ENCODE measurements at places on chromosomes 3 and 15.

DNA sequence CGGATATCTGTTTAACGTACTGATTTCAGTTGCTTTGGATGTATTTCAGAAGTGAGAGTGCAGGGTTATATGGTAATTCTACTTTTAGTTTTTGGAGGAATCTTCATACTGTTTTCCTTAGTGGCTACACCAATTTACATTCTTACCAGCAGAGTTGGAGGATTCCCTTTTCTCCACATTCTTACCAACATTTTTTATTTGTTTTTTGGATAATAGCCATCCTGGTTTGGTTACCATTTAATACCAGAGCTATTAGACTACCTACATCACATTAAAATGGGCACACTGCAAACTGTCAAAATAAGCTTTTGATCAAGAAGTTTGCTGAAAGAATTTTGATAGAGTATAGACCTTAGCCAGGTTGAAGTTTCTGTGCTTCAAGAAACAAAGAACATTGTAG, 217.2 kb upstream of the CFAP20DC start:
- no peak for DNase-seq

DNA sequence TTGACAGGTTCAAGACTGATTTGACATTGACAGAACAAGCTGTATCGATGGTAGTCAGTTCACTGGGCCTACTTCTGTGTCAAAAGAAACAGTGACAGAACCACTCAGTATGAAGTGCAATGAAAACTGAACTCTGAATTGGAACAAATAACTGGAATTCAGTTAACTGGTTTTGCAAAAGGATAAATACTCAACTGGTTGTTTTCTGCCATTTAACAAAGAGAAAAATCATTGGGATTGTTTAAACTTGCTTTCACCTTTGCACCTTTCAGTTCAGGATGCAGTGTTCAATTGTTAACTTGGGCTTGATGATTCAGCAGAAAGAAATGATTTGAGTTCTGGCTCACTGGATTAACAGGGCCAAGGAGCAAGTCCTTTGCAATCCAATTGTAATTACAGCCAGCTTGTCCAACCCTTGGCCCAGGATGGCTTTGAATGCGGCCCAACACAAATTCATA, 4.9 kb downstream of the BTD start:
- DNase-seq = no peak

- no peak for DNase-seq
Observed at GRCh38 chr3:110995461-110996231, 76.0 kb upstream of the NECTIN3 start.

- DNase-seq = no peak
Observed at GRCh38 chr3:146308222-146308621, 57.3 kb upstream of the PLSCR4 start.

GRCh38 chr3:8466526-8466925, 35.1 kb upstream of the LMCD1 start:
- DNase-seq = no peak

DNA sequence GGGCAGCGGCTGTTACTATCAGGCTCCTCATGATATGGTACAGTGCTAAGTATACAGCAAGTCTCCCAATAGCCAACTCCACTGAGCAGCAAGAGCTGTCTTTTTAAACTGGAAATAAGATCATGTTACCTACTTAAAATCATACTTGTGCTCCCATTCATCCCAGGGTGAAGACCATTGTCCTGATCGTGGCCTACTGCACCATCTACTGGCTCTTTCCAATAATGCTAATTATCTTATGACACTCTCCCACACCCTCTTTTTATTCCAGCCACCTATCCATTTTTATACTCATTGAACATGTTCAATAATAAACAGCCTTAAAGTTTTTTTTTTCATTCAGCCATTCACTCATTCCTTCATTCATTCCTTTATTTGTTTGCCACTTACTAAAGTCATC, 117.7 kb downstream of the GBE1 start:
- DNase-seq = no peak

DNA sequence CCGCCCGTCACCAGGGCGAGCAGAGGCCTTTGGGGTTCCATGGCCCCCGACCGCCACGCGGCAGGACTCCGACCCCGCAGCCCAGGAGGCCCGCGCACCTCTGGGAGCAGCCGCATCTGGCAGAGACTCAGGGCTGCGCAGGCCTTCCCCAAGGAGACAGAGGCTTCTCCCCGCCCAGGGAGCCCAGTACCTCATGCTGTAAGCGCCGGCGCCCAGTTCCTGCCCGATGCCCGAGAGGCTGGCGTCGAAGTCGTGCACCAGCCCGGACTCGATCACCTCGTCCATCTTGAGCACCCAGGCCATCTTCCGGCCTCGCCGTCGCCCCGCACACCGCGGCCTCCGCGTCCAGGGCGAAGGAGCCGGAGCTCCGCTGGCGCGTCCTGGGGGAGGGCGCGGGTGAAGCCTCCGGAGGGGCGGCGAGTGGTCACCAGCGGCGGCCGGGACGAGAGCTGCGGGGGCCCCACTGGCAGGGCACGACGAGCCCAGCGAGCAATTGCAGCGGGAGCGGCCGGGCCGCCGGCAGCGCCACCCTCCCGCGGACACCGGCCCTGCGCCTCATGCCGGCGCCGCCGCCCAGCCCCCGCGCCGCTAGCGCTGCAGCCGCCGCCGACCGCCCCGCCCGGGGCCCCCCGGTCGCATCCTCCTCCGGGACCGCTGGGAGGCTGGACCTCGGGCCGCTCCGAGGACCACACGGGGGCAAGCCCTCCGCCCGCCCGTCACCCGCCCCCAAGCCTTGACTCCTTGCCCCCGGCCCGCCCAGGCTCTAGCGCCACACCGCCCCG, 468 bp downstream of the UBP1 start:
- DNase-seq = peak; percentile 24

- no peak for DNase-seq
Observed at GRCh38 chr15:31271711-31272557, 54.7 kb upstream of the KLF13 start.

DNA sequence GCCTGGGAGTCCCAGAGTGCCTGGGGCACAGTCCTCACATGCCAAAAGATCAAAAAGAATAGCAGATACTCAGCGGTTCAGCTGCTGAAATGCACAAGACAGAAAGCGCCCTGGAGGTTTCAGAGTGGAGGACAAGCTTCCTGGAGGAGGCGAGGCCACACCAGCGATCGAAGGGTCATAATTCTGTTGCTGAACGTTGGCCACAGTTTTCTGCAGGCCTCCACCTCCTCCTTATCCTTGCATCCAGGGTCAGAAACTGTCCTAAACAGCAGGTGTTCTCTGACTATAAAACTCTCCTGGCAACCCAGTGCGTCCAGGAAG, 220.3 kb upstream of the LINGO1 start:
- no peak for DNase-seq

DNA sequence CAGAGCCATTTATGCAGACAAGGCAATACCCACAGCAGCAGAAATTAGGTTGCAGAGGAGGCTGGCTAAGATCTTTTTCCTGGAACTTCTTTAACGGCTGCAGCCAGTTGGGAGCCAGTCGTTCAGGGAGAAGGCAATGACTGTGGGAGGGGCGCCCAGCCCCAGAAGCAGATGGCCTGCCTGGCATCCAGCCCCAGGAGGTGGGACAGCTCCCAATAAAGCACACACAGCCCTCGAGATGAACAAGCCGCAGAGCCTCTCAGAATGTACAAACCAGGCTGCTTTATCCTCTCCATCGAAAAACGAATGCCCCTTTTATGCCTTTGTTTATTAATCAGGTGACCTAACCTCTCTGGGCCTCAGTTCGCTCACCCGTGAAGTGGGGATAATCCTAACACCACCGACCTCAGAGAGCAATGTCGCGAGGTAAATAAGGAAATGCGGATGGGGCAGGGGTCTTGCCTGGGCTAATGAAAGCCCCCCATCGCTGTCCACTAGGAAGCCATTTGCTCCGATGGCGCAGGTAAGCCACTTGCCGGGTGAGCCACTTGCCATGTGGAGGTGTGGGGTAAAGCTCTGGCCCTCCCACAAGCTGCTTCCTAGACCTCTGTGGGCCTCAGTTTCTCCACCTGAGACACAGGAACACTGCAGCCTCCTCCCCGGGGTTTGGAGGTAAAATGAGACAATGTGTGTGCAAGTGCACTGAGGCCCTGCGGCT, 35.8 kb downstream of the MGLL start:
- DNase-seq = no peak

DNA sequence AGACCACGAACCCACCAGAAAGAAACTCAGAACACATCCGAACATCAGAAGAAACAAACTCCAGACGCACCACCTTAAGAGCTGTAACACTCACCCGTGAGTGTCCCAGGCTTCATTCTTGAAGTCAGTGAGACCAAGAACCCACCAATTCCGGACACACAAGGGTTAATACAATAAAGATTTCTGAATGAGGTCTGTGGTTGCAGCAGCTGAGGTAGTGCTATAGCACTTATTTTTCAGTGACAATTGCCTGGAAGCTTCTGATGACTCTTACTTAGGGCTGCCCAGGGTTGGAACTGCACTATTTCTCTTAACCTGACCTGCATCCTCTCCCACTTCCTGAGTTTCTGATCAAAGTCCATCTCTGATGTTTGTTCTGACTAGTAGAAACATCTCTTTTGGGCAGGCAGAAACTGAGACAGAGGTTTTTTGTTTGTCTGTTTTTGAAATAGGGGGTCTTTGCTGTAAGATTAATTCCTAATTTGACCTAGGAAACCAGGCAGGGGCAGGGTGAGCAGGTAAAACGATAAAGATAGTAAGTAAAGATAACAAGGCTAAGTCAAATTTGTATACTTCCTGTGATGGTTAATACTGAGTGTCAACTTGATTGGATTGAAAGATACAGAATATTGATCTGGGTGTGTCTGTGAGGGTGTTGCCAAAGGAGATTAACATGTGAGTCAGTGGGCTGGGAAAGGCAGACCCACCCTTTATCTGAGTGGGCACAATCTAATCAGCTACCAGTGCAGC, 169.1 kb downstream of the GAP43 start:
- DNase-seq = no peak

- no peak for DNase-seq
Observed at GRCh38 chr15:60795889-60796288, 316.9 kb upstream of the ICE2 start.

DNA sequence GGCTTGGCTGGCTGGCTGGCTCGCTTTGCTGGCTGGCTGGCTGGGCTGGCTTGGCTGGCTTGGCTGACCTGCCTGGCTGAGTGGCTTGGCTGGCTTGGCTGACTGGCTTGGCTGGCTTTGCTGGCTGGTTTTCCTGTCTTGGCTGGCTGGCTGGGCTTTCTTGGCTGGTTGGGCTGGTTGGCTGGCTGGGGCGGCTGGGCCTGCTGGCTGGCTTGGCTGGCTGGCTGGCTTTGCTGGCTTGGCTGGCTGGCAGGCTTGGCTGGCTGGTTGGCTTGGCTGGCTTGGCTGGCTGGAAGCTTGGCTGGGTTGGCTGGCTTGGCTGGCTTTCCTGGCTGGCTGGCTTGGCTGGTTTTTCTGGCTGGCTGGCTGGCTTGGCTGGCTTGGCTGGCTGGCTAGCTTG, 435.6 kb downstream of the GOLGA6L6 start:
- peak; percentile 65 for DNase-seq

GRCh38 chr3:121793078-121793477, 41.8 kb downstream of the IQCB1 start:
- DNase-seq = no peak

- DNase-seq = no peak
Observed at GRCh38 chr15:66714543-66714981, 12.5 kb downstream of the SMAD6 start.

GRCh38 chr3:12179441-12179840, 20.7 kb upstream of the TIMP4 start:
- DNase-seq = no peak

- DNase-seq = no peak
Observed at GRCh38 chr3:14297784-14298236, 104.6 kb upstream of the SLC6A6 start.

- DNase-seq = no peak
Observed at GRCh38 chr15:62769604-62770003, 272.9 kb upstream of the TPM1 start.

GRCh38 chr3:183377307-183377959, 51.0 kb downstream of the MCF2L2 start:
- DNase-seq = no peak

GRCh38 chr3:48215876-48216275, 7.4 kb upstream of the CAMP start:
- DNase-seq = peak; percentile 68

GRCh38 chr15:69546182-69546581, 93.6 kb downstream of the RPLP1 start:
- DNase-seq = no peak

DNA sequence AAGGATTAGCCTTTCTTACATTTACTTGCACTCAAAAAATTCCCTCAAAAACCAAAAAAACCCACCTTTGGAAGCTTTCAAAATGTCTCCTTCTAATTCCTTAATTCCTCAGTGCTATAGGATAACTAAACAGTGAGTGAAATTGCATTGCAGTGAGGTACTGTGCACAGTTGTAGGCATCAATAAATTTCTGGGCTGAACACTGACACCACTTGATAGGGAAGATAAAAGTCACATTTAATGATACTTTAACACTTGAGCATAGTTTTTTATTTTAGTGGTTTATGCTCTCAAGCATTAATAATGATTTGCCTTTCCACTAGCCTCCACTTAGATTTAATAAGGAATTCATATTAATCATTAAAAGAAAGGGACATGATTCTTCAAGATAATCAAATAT, 52.3 kb downstream of the MAP2K5 start:
- DNase-seq = no peak

GRCh38 chr15:94366781-94367180, 135.4 kb downstream of the MCTP2 start:
- no peak for DNase-seq

- peak; percentile 49 for DNase-seq
Observed at GRCh38 chr3:46480491-46481195, 15.9 kb upstream of the LTF start.

GRCh38 chr3:52453496-52454249, at the start of gene TNNC1:
Gene TNNC1 (minus strand): TSS chr3:52454041. CDS start chr3:52454015, 26 bp downstream.
- DNase-seq = no peak

DNA sequence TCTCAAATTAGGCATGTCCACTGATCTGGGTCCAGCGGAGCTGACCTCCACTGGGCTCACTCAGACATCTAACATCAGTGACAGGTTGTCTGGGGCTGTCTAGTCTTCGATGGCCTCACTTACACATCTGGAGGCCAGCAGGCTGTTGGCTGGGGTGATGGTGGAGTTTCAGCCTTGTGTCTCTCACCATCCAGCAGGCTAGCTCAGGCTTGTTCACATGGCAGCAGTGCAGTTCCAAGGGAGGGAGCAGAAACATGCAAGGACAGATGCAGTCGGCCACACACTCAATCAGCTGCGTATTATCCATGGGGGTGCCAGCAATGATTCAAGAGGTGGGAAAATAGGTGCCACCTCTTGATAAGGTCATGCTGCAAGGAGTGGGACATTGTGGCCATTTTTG, 292.5 kb downstream of the SHQ1 start:
- DNase-seq = no peak

- no peak for DNase-seq
Observed at GRCh38 chr3:101640256-101640655, 36.7 kb downstream of the ZBTB11 start.

DNA sequence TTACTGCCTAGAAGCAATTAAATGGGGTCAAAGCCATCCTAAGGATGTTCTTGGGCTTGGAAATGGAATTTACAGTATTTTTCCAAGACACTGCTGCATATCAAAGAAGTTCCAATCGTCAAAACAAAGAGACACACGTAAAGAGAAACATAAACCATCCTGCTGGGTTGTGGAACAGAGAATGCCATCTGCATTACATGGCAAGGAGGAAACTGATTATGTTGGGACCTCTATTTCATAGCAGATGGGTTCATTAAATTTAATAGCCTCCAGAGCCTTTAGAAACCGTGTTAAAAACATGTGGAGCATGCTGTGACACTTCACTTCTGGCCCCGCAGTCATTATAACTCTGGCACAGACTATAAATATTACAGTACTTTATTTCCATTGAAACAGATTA, 154.6 kb downstream of the LRTM1 start:
- no peak for DNase-seq

GRCh38 chr3:108907194-108907593, 46.5 kb downstream of the GUCA1C start:
- no peak for DNase-seq

All from ascending aorta (tissue), 2 donors.